Astrocyte of the spinal cord (primary cell): ENCODE measurements at places on chromosomes 6 and 20.

DNA sequence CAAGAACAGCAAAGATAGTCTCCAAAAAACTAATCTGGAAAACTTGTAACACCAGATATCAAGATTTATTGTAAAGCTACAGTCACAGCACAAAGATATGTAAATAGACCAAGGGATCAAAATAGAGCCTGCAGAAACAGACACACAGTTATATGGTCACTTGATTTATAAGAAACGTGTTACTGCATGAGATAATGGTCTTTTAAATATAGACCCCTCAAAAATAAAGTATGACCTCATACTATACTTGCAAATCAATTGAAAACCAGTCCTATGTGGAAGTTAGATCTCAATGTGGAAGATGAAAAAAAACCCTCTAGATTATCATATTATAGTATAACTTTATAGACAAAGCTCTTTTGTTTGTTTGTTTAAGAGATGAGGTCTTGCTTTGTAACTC, 247.3 kb upstream of the CNR1 start:
- no peak for DNase-seq

- no peak for DNase-seq
Observed at GRCh38 chr6:162497389-162497788, 230.2 kb downstream of the PRKN start.

DNA sequence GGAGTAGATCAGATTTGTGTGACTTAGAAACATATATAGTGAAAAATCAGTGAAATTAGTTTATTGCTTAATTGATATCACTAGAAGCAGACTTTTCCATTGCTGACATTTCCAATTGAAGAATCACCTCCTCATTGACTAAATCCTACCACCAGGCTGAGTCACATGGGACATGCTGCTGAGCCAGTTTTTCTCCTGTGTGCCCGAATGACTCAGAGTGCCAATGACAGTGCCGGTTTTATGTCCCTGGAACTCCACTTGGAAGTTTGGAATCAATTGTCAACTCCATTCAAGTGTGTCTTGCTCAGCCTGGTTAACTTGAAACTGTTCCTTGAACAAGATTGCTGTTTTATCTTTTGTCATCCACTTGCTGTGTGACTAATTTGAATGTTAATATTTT, 316.1 kb upstream of the PRDM1 start:
- DNase-seq: no peak

GRCh38 chr6:31152781-31153180, 4.8 kb downstream of the CCHCR1 start:
- no peak for DNase-seq

- DNase-seq: no peak
Observed at GRCh38 chr6:93139408-93140081, 279.8 kb downstream of the EPHA7 start.
